Stimulated activated CD4-positive, alpha-beta T cell treated with anti-CD3 and anti-CD28 coated beads, Interleukin-4, amount 100 ng/mL, for 24 hours (primary cell): ENCODE measurements at places on chromosomes 16 and 17.
A peak's percentile ranks its signal among the peaks of the same experiment; 100 is the strongest.

GRCh38 chr16:11032000-11032921 is 87.9 kb downstream of the CLEC16A start:
- no peak for DNase-seq

- DNase-seq = no peak
Observed at GRCh38 chr16:24116989-24117388, 139.1 kb upstream of the CACNG3 start.

DNA sequence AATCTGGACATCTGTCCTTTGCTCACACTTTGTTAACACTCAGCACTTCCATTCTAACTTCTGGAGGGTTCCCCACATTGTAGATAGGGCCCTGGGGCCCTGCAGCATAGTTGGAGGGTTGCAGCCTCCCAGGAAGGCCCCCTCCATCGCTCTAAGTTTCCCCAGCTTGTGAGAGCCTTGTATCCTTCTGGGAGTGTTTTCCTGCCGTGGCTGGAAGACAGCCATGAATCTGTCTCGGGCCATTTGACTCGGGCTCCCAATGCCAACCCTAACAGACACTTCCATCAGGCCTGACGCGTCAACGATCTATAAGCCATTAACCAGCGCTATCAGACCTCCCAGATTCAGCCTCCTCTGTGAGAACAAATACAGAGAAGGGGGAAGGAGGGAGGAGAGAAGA is 263.7 kb upstream of the RPL38 start:
- no peak for DNase-seq

- peak; percentile 25 for DNase-seq
Observed at GRCh38 chr16:75566758-75567255, 628 bp downstream of the GABARAPL2 start.

GRCh38 chr17:53822764-53823163 is at the start of gene KIF2B:
TSS of gene KIF2B (plus strand) at chr17:53822927. CDS start at chr17:53823034, 107 bp downstream.
- no peak for DNase-seq
